ENCODE measurements at places on chromosomes 4 and X.

- DNase-seq, result no peak
These were observed 31.9 kb downstream of the CLDN2 start for GRCh38 chrX:106952089-106952488.

DNA sequence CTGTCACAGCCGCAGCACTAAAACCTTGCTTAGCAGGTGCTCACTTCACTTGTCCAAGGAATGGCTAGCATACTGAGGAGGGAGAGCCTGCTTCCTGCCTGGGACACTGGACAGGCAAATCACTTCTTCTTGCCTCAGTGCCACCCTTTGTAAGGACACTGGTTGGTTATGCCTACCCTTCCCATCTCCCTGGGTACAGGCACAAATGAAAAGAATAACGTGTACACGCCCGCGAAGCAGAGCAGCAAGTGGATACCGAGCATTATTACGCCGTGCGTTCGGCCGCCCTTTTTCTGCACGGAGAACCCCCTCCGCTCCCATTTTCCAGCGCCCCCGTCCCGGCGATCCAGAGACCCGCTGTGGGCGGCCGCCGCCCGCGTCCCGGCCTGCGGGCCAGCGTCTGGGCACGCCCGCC is 338 bp upstream of the KLHL2 start:
- DNase-seq, result no peak

GRCh38 chrX:150306002-150306401 is 57.1 kb upstream of the MAMLD1 start:
- DNase-seq, result no peak

GRCh38 chr4:78644744-78645330 is 93.3 kb downstream of the ANXA3 start:
- DNase-seq, result peak; percentile 42

DNA sequence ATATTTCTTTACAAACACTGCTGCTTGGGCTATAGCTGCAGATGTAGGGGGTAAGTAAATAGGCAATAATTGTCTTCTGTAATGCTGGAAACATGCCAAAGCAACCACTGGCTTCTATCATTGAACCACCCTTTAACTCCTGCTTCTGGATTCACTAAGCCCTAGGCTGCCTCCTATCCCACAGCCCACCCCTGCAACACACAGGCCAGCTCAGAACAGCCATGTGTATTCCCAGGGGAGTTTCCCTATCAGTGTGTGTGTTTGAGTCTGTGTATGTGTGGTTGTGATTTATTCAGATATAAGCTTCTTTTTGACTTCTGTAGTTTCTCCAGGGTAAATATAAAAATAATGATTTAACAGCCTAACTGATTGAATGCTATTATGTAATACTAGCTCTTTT is 291.3 kb downstream of the PCDH10 start:
- no peak for DNase-seq

DNA sequence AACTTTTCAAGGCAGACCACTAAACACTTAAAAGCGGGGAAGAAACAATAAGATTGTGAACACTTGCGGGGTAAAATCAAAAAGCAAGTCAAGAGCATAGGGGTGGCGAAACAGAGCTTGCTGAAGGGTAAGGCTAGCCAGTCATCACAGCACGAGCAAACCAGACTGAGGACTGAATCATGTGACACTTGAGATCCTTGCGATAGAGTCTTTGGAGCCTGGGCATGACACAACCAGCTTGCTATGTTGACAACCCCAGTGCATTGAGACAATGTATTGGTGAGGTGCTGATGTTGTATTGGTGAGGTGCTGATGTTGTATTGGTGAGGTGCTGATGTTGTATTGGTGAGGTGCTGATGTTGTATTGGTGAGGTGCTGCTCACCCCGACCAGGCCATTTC is 72.3 kb downstream of the SLIT2 start:
- DNase-seq, result no peak

DNA sequence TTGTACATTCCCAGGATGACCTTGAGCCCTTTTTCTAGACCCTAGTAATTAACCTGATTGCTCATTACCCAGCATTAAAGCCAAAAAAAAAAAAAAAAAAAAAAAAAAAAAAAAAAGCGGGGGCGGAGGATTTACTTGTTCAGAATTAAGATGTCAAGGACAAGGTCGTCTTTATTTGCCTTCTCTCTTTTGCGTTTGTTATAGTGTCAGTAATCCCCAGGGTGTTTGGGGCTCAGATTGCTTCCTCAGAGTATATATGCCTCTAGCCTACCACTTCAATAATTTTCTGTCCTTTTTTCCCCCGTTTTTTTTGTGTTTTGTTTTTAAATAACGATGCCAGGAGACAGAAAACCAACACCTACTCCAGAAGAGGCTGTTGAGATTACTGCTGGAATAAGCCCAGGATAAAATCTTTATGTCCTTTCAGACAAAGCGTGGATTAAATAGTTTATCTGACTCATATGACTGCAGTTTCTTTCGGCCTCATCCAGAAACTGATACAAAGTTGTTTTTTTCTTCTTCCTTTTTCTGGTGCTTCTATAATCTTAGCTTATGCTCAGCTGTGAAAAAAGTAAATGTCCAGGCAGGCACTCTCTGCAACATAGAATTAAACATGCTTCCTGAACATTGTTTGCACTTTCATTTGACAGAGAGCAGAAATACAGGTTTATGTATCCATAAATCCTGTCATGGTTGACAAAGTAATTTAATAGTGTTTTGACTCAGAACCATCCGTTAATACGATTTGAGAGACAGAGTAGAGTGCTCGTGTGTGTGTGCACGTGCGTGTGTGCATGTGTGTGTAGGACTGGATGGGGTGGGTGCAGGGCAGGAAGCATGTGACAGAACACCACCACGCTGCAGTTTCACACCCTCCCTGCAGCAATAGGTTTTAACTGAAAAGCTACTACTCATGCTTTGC is 138.6 kb downstream of the AFF1 start:
- peak; percentile 45 for DNase-seq

DNA sequence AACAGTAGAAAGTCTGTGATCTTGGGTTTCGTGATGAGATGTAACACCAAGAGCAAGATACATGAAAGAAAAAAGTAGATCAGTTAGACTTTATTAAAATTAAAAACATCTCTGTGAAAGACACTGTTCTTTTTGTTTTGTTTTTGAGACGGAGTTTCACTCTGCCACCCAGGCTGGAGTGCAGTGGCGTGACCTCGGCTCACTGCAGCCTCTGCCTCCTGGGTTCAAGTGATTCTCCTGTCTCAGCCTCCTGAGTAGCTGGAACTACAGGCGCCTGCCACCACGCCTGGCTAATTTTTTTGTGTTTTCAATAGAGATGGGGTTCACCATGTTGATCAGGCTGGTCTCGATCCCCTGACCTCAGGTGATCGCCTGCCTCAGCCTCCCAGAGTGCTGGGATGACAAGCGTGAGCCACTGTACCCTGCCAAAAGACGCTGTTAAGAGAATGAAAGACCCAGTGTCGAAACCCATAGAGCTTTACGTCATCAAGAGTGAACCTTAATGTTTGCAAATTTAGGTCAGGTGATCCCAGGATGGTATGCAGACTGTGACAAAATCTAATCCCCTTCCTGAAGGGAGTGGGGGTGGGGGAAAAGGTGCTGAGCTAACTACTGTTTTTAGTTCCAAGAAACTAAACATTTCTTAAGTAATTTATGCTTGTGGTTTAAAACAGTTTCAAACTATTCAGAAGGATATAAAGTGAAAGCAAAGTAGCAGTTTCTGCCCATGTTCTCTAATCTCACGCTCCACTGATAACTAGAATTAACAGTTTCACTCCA is 8.0 kb downstream of the OFD1 start:
- peak; percentile 74 for DNase-seq

- no peak for DNase-seq
These were observed 213.5 kb downstream of the GUCY2F start for GRCh38 chrX:109268340-109268739.

- DNase-seq, result no peak
These were observed 8.5 kb upstream of the SETD7 start for GRCh38 chr4:139564502-139564901.

- no peak for DNase-seq
These were observed 54.0 kb upstream of the C4orf54 start for GRCh38 chr4:99711657-99712056.

DNA sequence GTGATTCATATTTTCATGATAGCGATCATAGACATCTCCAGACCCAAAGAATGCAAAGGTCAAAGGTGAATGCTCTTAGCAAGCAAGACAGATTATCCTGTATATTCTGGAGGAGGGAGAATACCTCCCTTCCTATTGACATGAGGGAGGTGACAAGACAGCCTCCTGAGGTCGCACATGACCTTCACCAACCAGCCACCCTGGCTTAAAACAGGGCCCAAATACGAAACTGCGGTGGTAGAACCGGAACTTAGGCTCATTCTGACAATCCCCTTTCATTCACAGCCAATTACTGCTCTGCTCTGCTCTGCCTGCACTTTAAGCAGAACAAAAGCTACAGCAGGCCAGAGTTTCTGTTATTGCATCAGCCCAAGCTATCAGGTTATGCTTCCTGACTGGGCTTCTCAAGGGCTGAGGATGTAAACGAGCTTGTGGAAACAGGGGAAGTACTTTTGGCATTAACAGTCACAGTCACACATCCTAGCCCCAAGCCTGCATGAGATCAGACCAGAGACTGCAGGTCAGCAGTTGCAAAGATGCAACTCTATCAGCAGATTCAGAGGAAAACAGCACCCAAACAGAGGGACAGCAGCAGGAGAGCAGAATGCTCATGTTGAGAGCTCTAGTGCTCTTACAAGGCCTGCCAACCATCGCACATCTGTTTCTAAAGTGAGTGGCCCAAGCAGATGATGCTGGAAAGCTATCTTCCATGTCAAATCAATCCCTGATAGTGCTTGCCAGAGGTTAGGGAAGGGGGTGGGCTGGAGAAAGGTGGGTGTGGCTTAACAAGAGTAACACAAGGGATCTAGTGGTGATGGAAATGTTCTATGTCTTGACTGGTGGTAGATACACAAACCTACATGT is 51.3 kb upstream of the MAP3K15 start:
- peak; percentile 9 for DNase-seq

DNA sequence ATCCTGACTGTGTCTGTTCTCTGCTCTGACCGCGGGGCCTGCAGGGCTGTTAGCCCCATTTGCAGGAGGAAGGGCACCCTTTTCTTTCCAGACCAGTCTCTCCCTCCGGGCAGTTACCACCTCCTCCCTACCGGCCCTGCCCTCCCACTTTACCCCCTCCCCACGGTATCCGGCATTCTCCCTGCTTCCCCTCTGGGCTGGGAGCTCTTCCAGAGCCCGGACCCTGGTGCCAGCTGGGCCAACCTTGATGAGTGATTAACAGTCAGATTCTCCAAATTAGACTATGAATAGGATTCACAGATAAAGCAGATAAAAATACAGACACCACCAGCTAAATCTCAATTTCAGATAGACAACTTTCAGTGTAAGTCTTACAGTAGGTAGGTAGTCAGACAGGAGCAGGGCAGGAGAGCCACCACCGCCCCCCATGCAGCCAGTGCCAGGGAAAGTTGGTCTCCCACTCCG is 23.4 kb upstream of the WFS1 start:
- DNase-seq, result no peak

- no peak for DNase-seq
These were observed 40.9 kb upstream of the MAP3K15 start for GRCh38 chrX:19556202-19556601.

DNA sequence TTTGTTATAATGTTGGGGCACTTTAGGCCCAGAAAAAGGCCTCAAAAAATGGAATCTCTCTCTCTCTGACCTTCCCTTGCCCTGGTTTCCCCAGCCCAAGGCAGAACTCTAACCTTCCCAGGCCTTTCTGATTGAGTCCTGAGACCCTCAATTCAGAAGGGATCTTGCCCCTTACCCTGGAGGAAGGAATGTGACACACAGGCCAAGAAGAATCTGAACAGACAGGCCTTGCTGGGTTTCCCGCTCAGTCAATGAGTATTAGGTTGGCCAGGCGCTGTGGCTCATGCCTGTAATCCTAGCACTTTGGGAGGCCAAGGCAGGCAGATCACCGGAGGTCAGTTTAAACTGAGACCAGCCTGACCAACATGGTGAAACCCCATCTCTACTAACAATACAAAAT is 27.6 kb downstream of the ELOVL6 start:
- DNase-seq, result no peak

GRCh38 chrX:16978193-16978984 is 31.9 kb downstream of the REPS2 start:
- no peak for DNase-seq

DNA sequence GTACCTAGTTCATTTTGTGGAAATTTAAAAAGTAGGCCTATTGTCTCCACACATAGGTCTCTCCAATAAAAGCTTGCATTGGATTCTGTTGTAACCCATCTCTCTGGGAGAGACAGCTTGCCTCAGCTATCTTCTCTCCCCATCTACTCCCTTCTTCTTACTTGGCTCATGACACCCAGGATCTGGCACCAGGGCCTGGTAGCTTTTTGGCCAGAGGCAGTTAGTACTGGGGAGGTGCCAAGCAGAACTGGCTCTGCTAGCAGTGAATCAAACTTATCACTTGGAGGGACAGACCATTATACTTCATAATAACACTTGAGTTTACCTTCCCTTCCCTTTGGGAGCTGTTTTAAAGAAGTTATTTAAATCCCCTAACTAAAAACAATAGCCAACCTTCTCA is 31.8 kb downstream of the PLAC1 start:
- DNase-seq, result no peak

- DNase-seq, result no peak
These were observed 118.2 kb downstream of the AFAP1 start for GRCh38 chr4:7821245-7822136.

- no peak for DNase-seq
These were observed 93.9 kb upstream of the GATB start for GRCh38 chr4:151854731-151855130.

GRCh38 chrX:17214962-17215361 is 160.0 kb upstream of the NHS start:
- no peak for DNase-seq

GRCh38 chr4:6620891-6621555 is 19.5 kb upstream of the MRFAP1 start:
- no peak for DNase-seq

GRCh38 chr4:78155616-78156105 is 98.5 kb downstream of the FRAS1 start:
- no peak for DNase-seq

GRCh38 chr4:24482871-24483270 is 101.5 kb downstream of the DHX15 start:
- DNase-seq, result no peak

- DNase-seq, result no peak
These were observed 16.2 kb downstream of the RASSF6 start for GRCh38 chr4:73603854-73604584.

GRCh38 chr4:57139783-57140182 is 29.6 kb upstream of the IGFBP7 start:
- DNase-seq, result no peak

- DNase-seq, result no peak
These were observed 104.2 kb downstream of the PAPSS1 start for GRCh38 chr4:107615809-107616208.

- no peak for DNase-seq
These were observed 71.9 kb upstream of the PPP2R3B start for GRCh38 chrX:458631-459061.

GRCh38 chr4:2449511-2450392 is 19.2 kb upstream of the RNF4 start:
- DNase-seq, result no peak
